ENCODE measurements at places on chromosomes 16 and 17.
A peak's percentile ranks its signal among the peaks of the same experiment; 100 is the strongest.

DNA sequence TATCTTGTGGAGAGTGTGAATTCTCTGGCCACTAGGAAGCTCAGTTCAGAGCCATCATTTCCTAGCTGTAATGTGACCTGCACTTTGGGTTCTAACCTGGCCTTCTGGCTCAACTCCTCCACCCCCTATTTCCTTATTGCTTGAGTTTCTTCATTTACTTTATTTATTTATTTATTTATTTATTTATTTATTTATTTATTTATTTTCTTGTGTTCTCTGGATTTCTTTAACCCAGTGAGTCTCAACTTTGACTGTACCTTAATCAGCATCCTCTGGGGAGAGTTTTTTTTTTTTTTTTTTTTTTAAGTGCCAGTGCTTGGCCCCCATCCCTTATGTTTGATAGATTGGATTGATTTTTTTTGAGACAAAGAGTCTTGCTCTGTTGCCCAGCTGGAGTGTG is 18.1 kb downstream of the EPN2 start:
- no peak for DNase-seq

GRCh38 chr17:39402244-39402889 is 941 bp upstream of the FBXL20 start:
- DNase-seq, result peak; percentile 77

DNA sequence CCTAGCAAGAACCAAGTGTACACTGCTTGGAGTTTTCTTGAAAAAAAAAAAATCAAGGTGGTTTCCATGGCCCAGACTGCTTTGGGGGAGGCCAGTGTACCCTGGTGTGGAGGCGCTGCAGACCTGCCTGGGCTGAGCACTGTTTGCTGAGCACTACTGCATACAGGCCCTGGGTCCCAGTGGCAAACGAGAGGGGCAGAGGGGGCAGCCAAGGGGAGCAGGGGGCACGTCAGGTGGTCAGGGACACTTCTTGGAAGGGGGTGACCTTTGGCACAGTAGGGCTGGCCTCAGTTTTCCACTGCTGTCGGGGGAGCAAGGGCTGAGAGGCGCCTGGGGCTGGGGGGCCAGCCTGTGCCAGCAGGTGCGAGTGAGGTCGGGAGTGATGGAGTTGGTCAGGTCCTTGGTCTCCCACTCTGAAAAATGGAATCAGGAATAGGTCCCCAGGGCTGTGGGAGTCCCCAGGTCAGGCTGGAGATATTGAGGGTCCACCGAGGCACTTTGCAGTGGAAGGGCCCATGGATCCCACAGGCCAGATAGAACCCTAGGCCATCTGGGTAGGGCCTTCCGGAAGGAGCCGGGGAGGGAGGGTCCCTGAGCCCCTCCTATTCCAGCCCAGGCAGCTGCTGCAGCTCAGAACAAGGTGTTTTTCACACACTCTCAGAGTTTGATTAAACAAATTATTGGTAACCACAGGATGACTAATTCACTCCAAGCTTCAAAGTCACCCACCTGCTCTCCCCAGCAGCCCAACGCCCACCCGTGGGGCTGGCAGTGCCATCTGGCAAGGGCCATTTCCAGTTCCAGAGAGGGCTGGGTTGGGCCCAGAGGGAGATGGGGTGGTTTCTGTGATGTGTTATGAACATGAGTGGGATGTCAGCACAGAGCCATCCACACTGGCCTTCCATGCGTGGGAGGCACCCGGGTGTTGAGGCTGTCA is 3.5 kb downstream of the ZFPM1 start:
- DNase-seq, result no peak

DNA sequence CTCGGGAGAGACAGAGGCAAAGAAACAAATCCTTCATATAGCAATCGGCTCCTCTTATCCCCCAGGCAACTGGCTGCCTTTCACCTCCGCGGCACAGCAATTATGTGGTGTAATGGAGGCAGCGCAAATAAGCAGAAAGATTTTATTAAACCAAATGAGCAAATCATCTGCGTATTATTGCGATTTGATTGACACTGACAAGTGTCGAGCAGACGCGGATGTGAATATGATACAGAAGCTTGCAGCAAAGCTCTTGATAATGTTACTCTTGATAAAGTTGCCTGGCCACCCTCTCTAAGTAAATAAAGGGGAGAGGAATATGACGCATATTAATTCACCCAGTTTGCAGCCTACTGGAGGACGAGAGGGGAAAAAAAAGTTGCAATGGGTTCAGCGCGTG is 26.5 kb upstream of the AKTIP start:
- DNase-seq, result no peak

- no peak for DNase-seq
These were observed 35.8 kb upstream of the ZFP90 start for GRCh38 chr16:68503334-68503733.

DNA sequence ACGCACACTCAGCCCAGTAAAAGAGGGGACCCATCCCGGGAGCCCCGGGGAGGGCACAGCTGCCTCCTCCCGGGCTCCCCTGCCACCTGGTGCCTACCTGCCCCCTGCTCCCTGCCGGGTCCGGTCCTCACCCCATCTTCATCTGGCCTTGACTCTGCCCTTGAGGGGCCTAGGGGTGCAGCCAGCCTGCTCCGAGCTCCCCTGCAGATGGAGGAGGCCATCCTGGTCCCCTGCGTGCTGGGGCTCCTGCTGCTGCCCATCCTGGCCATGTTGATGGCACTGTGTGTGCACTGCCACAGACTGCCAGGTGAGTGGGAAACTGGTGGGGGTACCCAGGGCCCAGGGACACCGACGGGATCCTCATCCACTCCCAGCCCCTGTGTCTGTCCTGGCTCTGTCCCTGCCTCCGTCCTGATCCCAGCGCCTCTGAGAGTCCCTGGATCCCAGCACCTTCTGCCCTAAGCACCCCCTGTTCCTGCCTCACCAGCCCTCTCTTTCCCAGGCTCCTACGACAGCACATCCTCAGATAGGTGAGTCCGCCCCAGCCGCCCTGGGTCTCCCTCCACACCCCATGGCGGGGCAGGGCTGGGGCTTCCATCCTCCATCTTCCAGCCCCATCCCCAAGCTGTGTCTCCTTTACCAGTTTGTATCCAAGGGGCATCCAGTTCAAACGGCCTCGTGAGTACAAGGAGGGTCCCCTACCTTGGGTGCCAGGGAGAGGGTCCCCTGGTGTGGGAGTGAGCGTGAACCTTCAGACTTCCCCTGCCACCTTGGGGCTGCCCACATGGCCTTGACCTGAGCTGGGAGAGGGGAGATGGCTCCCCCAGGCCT is 574 bp downstream of the LAT start:
- no peak for DNase-seq

DNA sequence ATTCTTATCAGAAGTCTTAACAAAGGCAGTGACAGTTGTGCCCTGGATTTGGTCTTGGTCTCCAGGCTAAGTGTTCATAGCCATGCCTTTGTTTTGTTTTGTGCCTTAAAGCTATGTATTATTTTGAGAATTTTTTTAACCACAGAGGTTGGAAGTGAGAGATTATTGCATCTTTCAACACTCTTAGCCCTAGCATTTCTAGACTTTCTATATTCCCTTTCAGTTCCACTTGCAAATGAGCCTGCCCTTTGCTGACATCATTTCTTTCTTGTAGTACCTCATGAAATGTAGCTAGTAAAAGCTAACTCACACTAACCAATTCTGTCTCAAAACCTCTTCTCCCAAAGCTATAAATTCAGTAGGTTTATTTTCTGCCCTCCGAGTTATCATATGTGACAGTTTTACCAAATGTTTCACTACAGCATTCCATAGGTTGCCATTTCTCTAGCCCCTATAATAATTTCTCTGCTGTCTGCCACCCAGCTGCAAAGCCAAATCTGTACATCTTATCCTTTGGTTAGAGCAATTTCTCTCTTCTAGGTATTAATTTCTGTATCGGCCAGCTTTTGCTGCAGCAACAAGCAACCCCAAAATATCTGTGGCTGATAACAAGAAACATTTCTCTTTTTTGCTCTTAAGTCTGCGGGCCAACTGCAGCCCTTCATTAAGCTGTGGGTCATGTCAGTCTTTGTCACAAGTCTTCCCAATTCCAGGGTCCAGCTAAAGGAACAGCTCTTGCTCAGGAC is 14.2 kb upstream of the CCL1 start:
- DNase-seq, result no peak

DNA sequence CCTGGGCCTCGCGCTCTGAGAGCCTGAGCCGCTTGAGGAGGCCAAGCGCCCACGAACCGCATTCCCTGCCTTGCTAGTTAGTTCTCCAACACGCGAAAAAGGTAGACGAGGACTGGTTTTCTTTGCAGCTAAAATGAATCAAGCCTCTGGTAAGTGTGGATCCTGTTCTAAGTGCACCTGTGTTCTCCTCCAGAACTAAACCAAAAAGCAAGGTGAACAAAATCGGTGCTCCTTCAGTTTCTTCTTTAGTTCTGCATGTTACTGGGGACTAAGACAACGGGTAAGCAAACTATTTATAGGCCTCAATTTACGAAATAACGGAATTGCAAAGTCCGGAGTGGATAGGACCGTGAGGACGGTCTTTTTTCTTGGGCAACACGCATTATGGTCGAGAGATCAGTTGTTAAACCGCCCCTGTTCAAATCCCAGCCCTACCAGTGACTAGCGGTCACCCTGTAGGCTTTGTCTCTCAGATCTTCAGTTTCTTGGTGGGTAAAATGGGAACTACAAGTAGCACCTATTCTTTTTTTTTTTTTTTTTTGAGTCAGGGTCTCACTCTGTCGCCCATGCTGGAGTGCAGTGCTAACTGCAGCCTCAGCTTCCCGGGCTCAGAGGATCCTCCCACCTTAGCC is 993 bp upstream of the ANKRD11 start:
- no peak for DNase-seq

DNA sequence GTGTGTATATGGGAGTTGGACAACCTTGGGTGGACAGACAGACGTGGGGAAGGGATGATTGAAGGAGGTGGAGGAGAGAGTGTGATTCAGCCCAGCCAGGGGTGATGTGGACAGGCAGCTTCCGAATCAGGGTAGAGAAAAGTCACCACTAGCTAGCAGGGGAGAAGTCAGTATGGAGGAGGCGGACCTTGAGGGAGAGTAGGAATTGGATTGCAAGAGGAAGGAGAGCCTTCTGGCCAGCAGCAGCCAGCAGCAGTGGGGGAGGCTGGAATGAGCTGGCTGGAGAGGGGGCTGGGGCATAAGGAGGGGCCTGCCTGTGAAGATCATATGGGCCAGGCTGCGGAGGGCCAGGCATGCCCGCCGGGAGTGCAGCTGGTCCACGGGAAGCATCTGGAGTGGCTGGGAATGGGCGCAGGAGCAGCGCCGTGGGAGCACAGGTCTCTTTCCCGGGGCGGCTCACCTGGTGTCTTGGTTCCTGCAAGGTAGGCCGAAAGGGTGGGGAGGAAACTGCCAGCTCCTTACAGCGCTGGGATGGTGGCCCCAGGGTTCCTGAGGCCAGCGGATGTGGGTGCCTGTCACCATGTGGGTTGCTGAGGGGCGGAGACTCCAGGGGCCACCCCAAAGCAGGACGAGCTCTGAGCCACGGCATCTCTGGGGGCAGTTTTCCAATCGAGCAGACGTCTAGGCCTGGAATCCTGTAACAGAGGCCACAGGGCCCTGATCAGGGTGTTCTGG is 235.3 kb downstream of the SEC14L1 start:
- no peak for DNase-seq

GRCh38 chr17:35969558-35970380 is 11.5 kb downstream of the CCL16 start:
- DNase-seq, result peak; percentile 65

GRCh38 chr17:29078183-29079045 is 35.5 kb downstream of the PIPOX start:
- DNase-seq, result no peak

DNA sequence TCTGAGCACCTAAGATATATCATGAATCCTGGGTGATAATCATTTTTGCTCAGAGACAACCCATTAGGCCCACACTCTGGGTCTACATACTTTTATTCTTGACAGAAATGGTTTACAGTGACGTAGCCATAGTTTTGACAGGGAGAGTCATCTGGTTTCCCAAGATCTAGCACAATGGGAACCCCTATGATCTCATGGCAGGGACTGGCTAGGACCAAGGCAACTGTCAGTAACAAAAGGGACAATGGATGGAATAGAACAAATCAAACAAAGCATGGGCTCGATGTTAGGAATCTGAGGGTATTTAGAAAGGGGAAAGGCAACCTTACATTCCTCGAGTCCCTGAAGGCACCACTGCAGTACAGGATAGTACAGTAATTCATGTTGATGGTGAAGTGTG is 20.5 kb downstream of the CFAP97D1 start:
- DNase-seq, result no peak

DNA sequence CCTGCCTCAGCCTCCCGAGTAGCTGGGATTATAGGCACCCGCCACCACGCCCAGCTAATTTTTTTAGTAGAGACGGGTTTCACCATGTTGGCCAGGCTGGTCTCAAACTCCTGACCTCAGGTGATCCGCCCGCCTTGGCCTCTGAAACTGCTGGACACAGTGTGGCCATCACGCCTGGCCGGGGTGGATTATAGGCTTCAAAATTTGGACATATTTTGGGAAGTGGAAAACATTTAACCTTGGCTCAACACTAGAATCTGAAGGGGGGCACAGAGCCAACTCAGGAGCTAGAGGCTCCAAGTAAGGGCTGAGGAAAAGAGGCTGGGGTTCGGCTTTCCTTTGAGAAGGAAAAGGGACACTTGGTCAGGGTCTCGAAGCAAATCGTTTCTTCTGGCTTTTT is 2.2 kb upstream of the CDK5R1 start:
- DNase-seq, result no peak

GRCh38 chr17:27280527-27280926 is 13.4 kb upstream of the WSB1 start:
- no peak for DNase-seq

GRCh38 chr17:4045487-4045886 is 81.2 kb upstream of the ATP2A3 start:
- no peak for DNase-seq

GRCh38 chr17:2954898-2955445 is 108.4 kb downstream of the OR1D5 start:
- no peak for DNase-seq

GRCh38 chr17:7323731-7324437 is 5.3 kb downstream of the NEURL4 start:
- no peak for DNase-seq

DNA sequence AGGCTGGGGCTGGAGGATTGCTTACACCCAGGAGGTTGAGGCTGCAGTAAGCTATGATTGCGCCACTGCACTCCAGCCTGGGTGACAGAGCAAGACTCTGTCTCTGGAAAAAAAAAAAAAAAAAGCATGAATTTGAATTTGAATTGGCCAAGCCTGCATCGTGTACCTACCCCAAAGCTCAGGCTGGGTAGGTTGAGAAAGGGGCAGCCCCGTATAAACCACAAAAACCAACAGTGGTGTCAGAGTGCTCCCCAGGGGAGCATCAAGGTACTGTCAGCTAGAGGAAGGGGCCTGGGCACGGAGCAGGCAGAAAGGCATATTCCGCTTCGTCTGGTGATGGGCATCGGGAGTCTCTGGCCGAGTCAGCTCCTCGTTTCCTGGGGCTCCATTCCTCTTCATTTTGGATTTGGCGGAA is 40.9 kb downstream of the RAP1GAP2 start:
- no peak for DNase-seq

- no peak for DNase-seq
These were observed 253.6 kb downstream of the ZFHX3 start for GRCh38 chr16:72794319-72794718.

All from left renal cortex interstitium (tissue), 4 donors.